ENCODE measurements at places on chromosomes 2 and 18.

GRCh38 chr2:174166261-174166660, 82.1 kb downstream of the OLA1 start:
- no peaks in the 10 kb centered on the region for H3K36me3 ChIP-seq
- no peaks in the 10 kb centered on the region for H3K27me3 ChIP-seq
- no peak overlapping the region for H3K4me3 ChIP-seq
- H3K4me1 ChIP-seq = no peaks in the 10 kb centered on the region
- no peak overlapping the region for H3K27ac ChIP-seq

- H3K27ac ChIP-seq = no peak overlapping the region
- DNase-seq = no peak
- peak overlapping the region; percentile 39 for H3K4me3 ChIP-seq
- no peaks in the 10 kb centered on the region for H3K4me1 ChIP-seq
- no peaks in the 10 kb centered on the region for H3K36me3 ChIP-seq
Measured at GRCh38 chr2:179263446-179264367, 925 bp downstream of the SESTD1 start.

GRCh38 chr18:10422731-10423130, 31.7 kb upstream of the APCDD1 start:
- no peaks in the 10 kb centered on the region for H3K36me3 ChIP-seq
- DNase-seq = no peak
- no peaks in the 10 kb centered on the region for H3K4me1 ChIP-seq
- H3K27me3 ChIP-seq = no peaks in the 10 kb centered on the region
- H3K4me3 ChIP-seq = no peak overlapping the region
- H3K27ac ChIP-seq = no peak overlapping the region

DNA sequence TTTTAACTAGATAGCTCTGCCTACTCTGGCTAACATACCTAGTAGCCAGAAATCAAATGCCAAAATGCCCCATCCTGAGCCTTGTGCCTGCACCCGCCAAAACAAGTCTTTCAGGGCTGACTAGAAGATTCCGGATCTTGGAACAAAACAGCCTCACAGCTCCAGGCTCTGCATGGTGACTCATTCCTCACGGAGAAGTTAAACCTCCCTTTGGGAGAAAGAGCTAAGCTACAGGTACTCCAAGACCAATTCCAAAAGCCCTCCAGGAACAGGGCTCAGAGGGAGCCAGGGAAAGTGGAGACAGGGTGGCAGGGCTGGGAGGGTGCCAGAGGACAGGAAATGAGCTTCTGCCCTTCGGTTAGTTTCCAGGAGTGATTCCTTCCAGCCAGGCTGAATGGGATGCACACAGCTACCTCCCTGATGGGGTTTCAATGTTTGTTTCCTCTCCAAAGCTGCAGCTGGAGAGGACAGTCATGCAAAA, 295.6 kb downstream of the TNS1 start:
- H3K27me3 ChIP-seq = no peaks in the 10 kb centered on the region
- H3K27ac ChIP-seq = no peak overlapping the region
- DNase-seq = no peak
- no peak overlapping the region for H3K4me3 ChIP-seq
- no peaks in the 10 kb centered on the region for H3K4me1 ChIP-seq

DNA sequence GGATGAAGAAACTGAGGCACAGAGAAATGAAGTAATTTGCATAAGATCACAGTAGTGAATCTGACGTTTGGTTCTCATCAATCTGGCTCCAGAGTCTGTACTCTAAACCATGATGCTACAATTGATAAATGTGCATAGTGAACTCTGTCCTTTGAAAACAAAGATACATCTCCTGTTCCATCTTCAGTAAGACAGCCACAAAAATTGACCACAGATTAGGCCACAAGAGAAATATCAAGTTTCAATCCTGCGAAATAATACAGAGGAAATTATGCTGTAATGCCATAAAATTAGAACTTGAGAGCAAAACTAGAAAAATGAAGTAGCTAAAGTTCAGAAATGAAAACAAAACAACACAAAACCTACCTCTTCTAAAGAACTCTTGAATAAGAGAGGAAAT, 28.4 kb downstream of the FAM98A start:
- no peaks in the 10 kb centered on the region for H3K4me1 ChIP-seq
- H3K36me3 ChIP-seq = no peaks in the 10 kb centered on the region
- H3K27me3 ChIP-seq = no peaks in the 10 kb centered on the region
- DNase-seq = no peak
- H3K27ac ChIP-seq = no peak overlapping the region

GRCh38 chr2:232457121-232458011, 1.4 kb downstream of the ALPI start:
- no peaks in the 10 kb centered on the region for H3K4me1 ChIP-seq
- no peak overlapping the region for H3K27ac ChIP-seq
- no peaks in the 10 kb centered on the region for H3K36me3 ChIP-seq
- DNase-seq = no peak

DNA sequence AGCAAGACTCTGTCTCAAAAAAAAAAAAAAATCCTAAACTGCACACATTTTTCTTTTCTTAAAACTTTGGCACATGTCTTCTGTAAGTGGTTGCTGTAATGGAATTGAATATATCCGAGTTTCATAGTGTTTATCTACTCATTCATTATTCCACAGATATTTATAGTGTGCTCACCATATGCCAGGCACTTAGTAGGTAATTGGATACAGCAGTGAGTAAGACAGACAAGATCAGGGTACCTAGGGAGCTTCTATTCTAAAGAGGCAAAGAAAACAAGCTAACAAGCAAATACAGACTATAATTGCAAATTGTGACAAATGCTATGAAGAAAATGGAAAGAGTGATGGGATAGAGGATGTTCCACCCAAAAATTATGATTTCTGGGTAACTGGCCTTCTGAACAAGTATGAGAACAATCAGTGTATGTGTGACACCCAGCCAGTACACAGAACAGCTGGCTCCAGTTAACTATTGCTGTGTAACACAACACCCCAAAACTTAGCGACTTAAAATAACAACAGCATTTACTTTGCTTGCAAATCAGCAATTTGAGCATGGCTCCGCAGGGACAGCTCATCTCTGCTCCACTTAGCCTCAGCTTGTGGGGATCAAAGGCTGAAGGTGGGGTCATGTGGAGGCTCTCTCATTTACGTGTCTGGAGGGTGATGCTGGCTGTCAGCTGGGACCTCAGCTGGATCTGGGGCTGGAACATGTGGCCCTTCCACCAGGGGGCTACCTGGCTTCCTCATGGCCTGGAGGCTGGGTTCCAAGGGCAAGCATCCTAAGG, 224.9 kb downstream of the INSIG2 start:
- no peak overlapping the region for H3K27ac ChIP-seq
- H3K4me1 ChIP-seq = peaks cover 7% of the 10 kb centered on the region
- H3K27me3 ChIP-seq = no peaks in the 10 kb centered on the region
- H3K4me3 ChIP-seq = no peak overlapping the region
- H3K36me3 ChIP-seq = no peaks in the 10 kb centered on the region

- no peaks in the 10 kb centered on the region for H3K36me3 ChIP-seq
- DNase-seq = no peak
- no peaks in the 10 kb centered on the region for H3K27me3 ChIP-seq
- no peaks in the 10 kb centered on the region for H3K4me1 ChIP-seq
- H3K27ac ChIP-seq = no peak overlapping the region
Measured at GRCh38 chr2:148063633-148064032, 42.7 kb downstream of the MBD5 start.

DNA sequence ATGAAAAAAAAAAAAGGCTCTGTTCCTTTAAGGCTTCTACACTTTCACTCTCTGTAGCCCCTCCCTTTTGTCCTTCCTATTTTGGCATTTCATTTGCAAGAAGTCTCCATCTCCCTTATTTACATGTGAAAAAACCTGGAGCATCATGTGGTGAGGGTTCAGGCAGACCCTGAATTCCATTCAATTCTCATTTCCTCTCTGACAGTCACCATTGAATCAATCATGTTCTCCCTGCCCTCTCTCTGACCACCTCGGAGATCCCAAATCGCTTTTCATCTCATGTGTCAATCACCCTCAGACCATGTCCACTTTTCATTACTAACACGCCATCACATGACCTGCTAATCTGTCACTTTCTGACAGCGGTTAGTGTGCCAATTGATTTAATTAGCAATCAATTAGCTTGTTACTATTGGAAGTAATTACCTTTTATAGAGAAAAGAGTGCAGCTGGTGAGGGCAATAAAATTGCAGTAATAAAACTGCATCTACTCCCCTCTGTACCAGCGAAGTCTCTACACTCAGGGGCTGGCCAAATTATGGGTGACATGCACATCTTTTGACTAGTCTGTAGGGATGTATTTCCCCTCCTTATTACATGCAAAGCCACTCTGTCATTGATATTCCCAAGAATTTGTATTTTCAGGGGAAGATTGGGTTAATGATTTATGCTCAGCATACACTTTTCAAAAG, 317.4 kb downstream of the EN1 start:
- no peaks in the 10 kb centered on the region for H3K36me3 ChIP-seq
- no peaks in the 10 kb centered on the region for H3K4me1 ChIP-seq
- no peak for DNase-seq
- no peak overlapping the region for H3K27ac ChIP-seq

- no peak overlapping the region for H3K4me3 ChIP-seq
- DNase-seq = no peak
- H3K4me1 ChIP-seq = peaks cover 22% of the 10 kb centered on the region
- no peaks in the 10 kb centered on the region for H3K27me3 ChIP-seq
Measured at GRCh38 chr18:80112624-80113248, 3.7 kb downstream of the ADNP2 start.

- H3K27me3 ChIP-seq = no peaks in the 10 kb centered on the region
- no peaks in the 10 kb centered on the region for H3K4me1 ChIP-seq
- no peak overlapping the region for H3K4me3 ChIP-seq
- H3K36me3 ChIP-seq = peaks cover 5% of the 10 kb centered on the region
- DNase-seq = no peak
- no peak overlapping the region for H3K27ac ChIP-seq
Measured at GRCh38 chr2:23824777-23825212, 102.1 kb downstream of the ATAD2B start.
